ENCODE measurements at places on chromosomes 2 and 18. TPM values are rescaled to one million over a fixed set of nuclear protein-coding genes. Genes with fewer than 3 reads are reported as not detected.
A peak's percentile ranks its signal among the peaks of the same experiment; 100 is the strongest.

- DNase-seq = no peak
Observed at GRCh38 chr2:170019060-170019805, 158.7 kb upstream of the MYO3B start.

GRCh38 chr2:18625563-18625962 is 36.2 kb upstream of the NT5C1B start:
- no peak for DNase-seq

DNA sequence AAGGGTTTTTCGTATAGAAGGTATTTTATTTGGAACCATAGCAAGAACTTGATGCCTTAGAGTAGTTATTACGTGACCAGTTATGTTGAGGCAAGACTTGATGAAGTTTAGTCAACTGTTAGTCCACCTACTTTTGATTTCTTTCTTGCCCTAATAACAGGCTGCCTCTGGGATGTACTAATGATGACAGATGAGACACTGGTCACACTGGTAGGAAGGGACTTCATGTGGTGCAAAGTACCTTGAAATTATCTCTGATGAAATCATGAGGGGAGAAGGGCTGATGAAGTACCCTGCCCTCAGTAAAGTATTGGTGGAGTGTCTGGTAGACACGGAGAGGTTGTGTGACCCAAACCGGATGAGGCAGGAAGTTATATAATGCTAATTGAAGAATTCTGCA is 5.4 kb downstream of the DIS3L2 start:
- no peak for DNase-seq

DNA sequence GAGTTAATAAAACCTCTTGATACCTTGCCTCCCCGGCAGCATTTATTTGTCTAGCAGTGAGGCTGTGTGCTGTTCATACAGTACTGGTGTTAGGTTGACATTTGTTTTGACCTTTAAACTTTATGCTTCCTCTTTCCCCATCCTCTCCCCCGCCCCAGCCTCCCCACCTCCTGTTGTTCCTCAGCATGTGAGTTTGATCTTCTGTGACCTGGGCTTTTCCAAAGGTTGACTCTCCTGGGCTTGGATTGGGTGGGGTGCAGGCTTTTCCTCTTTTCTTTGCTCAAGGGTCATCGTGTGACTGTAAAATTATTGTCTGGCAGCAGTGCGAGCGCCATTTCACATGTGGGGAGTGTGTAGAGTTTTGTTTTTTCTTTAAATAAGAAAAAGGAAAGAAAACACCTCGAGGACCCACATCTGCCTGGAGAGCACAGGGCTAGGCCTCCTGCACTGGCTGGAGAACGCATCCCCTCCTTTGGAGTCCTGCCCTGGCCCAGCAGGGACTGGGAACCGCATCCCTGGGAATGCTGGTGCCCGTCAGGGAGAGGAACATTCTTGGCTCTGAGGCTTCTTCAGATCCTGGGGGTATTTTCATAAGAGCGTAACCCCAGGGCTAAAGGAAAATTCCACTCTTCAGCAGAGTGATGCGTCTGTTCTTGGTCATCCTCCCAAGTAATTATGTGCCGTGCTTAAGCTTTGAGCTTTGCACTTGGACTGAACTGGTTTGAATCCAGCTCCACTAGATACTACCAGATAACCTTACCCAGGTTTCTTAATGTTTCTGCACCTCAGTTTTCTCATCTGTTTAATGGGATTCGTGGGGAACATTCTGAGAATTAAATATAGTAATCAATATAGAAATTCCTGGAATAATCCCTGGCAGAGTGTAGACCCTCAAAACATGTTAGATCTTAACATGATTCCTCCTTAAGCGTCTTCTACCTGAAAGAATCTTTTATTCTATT is 91.5 kb downstream of the SETBP1 start:
- DNase-seq = peak; percentile 29

GRCh38 chr2:127049927-127050802 is 56.8 kb downstream of the BIN1 start:
- peak; percentile 77 for DNase-seq

- peak; percentile 19 for DNase-seq
Observed at GRCh38 chr18:69636529-69637301, 236.0 kb downstream of the DOK6 start.

GRCh38 chr2:152617456-152618192 is 99.6 kb downstream of the PRPF40A start:
- no peak for DNase-seq

- DNase-seq = no peak
Observed at GRCh38 chr18:55346961-55347740, 240.8 kb downstream of the TCF4 start.

- no peak for DNase-seq
Observed at GRCh38 chr2:88680266-88680902, 11.1 kb upstream of the RPIA start.

The NR4A2 gene
- 0.97 TPM for total RNA-seq

All from Caco-2 (cell line).